D721Med (cell line): ENCODE measurements at places on chromosomes 16 and 17.

GRCh38 chr16:67881621-67882161 lies 3.0 kb upstream of the NRN1L start:
- DNase-seq, result no peak

GRCh38 chr17:72970797-72971196 lies 121.7 kb downstream of the SLC39A11 start:
- DNase-seq, result no peak

DNA sequence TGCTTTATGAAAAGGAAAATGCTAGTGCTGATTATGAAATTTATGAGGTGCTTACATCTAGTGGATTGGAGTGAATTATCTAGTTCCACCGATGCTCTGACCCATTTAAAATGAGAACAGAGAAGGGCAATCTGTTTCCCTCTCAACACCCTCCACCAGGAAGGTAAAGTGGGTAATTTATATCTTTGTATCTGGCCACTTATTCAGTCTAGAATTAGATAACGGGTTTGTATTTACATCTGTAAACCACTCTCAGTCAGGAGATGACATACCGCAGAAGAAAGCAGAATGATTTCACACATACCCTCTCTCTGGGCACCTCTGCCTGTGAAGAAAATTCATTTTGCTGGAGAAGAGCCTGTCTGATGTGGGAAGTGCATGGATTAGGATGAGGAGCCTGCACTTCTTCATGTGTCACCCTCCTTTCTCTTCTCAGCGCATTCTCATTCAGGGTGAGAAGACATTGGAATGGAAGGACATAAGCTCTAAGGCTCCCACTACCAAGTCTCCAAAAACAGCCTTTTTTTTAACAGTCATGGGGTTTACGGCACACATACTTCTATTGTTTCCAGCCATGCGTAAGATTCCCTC lies 646.7 kb upstream of the SALL1 start:
- no peak for DNase-seq

- DNase-seq, result no peak
Observed at GRCh38 chr17:65109990-65110680, 27.0 kb upstream of the RGS9 start.

DNA sequence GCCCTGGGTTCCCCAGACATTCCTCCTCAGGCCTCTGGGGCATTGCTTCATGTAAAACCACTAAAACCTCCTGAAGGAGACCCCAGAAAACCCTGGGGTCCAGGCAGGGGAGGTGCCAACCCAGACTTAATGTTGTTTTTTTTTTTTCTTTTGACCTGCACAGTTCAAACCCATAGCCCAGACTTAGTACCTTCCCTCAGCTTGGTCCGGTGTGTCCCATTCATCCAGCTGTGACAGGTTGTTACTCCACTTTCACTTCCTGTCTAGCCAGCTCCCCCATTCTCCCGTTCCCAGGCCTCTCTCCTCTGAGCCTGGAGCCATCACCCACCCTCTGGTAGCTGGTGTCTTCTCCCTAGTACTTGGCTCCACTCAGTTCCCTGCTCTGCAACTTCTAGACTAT lies 4.8 kb downstream of the CDR2L start:
- DNase-seq, result no peak

DNA sequence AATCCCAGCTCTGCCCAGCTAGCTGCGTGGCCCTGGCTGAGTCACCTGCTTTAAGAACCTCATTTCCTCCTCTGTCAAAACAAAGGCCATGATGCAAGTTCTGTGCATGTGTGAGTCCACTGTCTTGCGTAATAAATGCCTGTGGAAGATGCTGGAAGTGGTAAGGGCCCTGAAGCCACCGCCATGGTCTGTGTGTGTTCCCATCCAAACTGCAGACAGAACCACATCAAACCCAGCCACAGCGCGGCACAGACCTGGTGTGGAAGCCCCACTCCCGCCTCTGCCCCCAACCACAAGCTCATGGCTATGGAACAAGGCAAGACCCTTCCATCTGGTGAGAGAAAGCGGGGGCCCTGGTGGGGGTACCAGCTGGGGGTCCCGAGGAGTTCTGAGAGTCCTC lies 26.0 kb downstream of the NECAB2 start:
- DNase-seq, result no peak

DNA sequence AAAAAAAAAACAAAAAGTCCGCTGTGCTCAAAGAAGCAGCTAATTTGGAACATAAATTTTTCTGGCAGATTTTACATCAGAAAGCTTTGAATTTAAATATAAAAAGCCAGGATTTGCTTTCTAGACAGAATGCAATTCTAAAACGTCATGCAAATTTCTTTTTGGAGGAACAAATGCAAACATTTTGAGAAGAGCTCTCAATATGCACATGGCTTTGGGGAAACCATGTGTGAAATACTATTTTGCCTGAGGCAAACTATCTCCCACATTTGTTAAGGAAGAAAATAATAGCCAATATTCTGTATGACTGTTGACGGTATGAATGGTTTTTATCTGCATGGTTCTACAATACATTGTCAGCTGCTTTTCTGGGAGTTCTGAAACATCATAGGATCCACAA lies 320.0 kb upstream of the PSMD7 start:
- DNase-seq, result no peak

DNA sequence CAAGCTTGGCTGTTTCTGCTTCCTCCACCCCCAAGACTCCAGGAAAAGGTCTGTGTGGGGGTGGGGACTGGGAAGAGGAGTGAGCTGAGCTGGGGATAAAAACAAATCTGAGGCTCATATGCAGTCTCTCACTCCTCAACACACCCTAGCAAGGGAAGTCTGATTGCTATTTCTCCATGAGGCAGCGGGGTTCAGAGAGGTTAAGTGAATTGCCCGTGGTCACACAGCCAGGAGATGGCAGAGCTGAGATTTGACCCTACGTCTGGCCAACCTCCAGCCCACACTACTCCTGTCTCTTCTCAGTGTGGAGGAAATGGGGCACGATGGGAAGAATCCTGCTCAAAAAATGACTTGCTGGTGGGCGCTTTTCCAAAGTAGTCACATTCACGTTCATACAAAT lies 4.8 kb upstream of the ABCC3 start:
- DNase-seq, result no peak

DNA sequence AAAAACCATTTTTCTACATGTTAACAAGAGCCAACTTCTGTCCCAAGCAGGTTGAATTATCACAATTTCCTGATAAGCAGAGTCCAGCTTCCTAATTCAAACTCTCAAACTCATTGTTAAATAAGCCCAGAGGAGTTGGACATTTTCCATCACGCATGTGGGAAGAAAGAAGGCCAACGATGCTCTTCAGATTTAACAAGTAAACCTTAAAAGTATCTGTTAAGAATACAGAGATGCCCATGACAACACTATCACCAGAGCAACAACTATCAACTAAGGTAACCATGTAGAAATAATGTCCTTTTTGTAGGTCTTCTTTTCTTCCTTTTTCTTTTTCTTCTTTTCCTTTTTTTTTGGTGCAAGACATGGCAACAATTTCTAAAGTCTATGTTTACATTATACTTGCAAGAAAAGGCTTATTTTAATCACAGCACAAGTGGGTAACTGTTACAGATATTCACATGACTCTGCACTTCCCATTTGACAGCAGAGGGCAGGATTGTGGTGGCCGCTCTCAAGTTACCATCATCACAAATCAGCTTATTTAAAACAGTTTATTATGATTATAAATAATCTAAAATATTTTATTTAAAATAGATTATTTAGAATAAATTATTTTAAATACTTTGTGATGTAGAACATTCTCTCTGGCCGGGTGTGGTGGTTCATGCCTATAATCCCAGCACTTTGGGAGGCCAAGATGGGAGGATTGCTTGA lies 35.7 kb upstream of the DHRS7B start:
- no peak for DNase-seq

DNA sequence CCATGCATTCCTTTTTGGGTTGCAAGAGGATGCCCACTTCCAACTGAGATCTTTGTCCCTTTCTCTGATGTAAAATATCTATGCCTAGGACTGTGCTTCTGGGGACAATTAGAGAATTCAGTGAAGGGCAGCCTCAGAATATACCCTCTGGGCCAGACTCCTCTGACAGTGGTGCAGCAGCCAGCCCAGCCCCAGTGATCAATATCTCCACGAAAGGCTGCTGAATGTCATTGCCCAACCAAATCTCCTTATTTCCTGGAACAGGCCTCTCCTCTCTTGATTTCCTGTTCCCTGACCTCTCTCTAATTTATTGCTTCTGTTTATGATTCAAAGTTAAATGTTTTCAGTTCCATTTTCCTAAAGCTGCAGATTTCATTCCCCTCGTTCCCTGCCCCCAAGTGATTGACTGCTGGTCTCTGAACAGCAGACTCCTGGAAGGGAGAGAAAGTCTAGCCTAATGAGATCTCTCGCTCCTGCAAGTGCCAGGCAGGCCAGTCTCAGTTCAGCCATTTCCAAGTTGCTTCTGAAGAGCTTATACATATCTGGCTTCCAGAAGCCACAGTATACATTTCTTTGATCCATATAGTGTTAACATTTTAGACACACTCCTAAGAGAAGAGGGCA lies 104.4 kb upstream of the SALL1 start:
- DNase-seq, result no peak

- DNase-seq, result no peak
Observed at GRCh38 chr17:63916566-63917185, 2.0 kb downstream of the GH1 start.

GRCh38 chr17:78822552-78822951 lies 18.1 kb downstream of the USP36 start:
- DNase-seq, result no peak
